ENCODE measurements at places on chromosomes 7 and 10.

DNA sequence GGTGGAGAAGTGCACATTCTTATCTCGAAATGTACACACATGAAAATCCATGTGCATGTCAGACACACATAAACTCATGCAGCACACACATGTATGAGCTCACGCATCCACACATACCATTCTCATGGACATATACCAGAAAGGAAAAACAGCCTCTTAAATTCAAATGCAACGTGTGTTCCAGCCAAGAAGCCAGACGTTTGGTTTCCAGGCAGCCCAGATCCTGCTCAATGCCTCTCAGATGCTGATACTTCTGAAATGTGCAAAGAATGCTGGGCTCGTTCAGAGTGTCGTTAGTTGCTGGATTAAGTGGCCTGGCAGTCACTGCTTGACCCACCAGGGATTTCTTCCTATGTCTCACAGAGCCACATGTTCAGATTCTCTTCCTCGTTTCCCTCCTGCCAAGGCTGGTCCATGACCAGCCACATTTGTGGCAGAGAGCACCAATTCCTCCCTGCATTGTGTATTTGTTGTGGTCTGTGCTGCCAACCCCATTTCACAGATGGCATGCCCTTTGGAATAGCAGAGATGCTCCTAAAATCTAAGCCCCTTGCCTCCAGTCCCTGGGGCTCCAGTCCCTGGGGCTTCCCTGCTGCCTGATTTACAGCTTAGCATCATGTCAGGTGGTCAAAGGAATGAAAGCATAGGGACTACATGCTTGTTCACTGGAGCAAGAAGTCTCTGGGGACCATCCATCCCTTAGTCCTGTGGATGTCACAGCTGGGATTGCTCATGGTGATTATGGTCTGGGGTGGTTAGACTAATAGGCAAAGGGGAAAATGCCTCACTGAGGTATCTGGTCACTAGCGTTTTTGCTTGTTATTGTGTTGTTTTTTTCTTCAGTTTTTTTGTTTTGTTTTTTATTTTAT, 426.6 kb downstream of the PLXNA4 start:
- no peak for DNase-seq

- DNase-seq, result no peak
Measured at GRCh38 chr10:34576797-34577196, 238.3 kb downstream of the PARD3 start.

DNA sequence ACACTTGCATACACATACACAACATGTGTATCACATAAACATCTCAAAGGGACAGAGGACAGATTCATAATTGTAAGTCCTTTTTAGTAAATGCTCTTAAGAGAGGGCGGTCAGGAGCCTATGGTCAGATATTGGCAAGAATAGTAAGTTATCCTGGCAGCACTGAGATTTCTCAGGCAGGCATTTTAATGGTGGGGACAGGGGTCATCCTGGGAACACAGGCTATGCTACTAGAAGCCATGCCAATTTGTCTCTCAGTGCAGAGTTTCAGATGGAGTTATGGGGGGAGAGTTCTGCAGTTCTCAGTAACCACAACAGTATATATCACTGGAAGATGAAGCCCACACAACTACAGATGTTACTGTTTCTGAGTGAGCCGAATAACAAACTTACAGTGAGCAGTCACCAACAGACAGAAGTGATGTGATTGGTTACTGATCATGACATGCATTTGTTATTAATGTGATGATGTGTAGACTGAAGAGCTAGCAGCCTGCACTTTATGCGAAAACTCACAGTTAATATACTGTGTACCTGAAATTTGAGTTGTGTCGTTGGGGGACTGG, 16.4 kb downstream of the ZNF487 start:
- DNase-seq, result no peak

DNA sequence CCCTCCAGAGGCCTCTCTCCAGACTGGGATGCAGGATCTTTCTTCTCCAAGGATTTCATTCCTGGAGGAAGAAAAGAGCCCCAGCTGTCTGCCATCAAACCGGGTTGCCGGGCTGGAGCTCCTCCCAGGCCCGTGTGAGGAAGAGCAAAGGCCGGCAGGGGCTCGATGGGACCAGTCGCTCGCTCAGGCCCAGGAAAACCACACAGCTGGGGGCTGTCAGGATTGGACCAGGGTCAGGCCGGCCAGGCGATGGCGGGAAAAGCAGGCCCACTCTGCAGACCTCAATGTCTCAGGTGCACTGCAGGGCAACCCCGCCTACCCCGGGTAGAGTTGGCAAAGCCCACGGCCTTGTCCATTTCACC, 98.1 kb upstream of the DNAAF5 start:
- no peak for DNase-seq

GRCh38 chr7:138226001-138226476, 149.8 kb downstream of the AKR1D1 start:
- DNase-seq, result no peak

DNA sequence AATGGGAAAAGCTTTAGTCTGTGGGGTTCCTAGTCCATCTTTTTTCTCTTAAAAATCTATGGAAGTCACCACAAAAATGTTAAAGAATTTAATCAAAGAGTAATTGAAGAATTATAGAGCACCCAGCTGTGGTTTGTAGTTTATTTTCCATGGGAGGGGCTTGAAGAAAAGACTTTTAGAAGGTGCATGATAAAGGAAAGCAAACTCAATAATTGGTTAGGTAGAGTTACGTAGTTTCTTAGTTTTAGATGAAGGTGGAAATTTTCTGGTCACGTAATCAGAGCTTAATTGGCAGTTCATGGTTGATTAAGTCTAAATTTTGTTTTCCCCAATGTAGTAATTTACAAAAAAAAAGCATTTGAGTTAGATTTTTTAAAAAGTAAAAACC, 724 bp downstream of the ZNF107 start:
- no peak for DNase-seq

GRCh38 chr7:20033621-20034400, 183.4 kb downstream of the MACC1 start:
- no peak for DNase-seq

- DNase-seq, result no peak
Measured at GRCh38 chr7:139845443-139845805, 16.4 kb downstream of the TBXAS1 start.

DNA sequence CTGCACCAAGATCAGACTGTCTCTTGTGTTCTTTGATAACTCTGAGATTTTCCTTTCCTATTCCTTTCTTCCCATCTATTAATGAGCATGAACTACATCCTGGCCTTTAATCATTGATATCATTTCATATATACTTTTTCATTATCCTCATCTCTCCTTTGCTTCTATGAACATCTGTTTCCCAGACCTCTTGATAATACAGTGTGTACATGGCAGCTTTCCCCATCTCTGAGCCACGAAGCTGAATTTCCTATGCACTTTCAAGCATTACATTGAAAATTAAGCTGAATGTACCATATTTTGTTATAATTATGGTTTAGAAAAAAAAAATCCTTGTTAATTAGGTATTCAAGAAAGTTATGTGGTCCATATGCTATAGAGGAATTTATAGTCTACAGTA, 60.9 kb upstream of the CREB5 start:
- no peak for DNase-seq

DNA sequence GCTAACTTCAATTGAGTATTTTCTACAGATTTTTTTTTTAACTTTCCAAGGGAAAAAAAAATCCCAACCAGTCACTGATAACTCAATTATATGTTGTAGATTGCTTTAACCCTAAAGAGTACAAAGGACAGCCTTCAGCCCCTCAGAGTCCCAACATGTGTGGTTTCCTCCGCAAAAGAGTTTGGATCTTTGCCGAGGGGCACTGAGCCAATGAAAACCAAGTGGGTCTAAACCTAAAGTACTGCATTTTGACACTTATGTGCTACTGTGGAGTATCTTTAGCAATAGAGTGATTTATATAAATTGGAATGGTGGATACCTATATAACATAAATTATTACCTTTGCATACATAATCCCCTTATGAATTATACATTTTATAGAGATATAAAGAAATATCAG, 91.5 kb downstream of the SEMA3D start:
- DNase-seq, result no peak

DNA sequence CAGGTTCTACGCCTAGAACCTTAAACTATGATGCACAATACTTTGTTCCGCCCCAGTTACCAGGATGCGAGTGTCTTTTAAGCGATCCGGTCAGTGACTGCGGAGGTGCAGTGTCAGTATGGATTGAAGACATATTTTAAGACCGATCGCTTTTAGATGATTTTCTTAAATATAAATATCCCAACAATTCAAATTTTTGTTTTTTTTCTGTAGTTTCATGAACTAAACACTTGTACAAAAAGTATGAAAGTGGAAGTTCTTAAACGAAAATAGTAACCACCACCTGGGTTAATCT, 835 bp downstream of the COMMD3 start:
- no peak for DNase-seq

DNA sequence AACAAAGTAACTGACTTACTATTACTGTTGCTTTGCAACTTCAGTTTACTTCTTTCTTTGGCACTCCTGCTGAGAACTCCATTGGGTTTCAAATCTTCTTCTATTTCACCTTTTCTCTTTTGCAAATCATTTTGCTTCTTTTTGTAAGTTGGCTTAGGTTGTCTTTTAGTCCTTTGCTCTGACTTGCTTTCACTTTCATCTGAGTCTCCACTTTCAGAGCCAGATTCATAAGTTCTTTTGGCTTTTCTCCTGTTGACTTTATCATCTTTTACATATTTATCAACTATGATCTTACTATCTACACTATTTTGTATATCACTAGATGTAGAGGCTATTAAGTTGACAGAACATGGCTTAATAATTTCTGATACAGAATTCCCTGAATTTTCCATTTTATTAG, 73.4 kb downstream of the NRBF2 start:
- no peak for DNase-seq

DNA sequence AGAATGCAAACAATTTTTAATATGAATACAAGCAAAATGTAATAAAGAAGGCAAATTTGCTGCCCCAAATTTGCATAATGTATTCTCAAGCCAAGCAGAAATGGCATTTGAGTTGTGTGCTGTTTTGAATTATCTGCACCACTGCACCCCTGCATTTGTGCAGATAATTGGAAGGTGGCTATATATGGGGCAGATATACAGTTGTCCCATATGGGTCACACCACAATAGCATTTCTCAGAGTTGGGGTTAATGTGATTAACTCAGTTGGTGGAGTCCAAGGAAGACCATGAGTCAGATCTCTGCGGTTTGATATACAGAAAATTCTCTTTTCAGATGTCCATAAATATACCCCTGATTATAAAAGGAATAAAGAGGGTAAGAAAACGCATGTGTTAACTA, 68.9 kb upstream of the EXOC4 start:
- no peak for DNase-seq

- DNase-seq, result no peak
Measured at GRCh38 chr10:108633046-108633445, 1290.3 kb downstream of the XPNPEP1 start.

DNA sequence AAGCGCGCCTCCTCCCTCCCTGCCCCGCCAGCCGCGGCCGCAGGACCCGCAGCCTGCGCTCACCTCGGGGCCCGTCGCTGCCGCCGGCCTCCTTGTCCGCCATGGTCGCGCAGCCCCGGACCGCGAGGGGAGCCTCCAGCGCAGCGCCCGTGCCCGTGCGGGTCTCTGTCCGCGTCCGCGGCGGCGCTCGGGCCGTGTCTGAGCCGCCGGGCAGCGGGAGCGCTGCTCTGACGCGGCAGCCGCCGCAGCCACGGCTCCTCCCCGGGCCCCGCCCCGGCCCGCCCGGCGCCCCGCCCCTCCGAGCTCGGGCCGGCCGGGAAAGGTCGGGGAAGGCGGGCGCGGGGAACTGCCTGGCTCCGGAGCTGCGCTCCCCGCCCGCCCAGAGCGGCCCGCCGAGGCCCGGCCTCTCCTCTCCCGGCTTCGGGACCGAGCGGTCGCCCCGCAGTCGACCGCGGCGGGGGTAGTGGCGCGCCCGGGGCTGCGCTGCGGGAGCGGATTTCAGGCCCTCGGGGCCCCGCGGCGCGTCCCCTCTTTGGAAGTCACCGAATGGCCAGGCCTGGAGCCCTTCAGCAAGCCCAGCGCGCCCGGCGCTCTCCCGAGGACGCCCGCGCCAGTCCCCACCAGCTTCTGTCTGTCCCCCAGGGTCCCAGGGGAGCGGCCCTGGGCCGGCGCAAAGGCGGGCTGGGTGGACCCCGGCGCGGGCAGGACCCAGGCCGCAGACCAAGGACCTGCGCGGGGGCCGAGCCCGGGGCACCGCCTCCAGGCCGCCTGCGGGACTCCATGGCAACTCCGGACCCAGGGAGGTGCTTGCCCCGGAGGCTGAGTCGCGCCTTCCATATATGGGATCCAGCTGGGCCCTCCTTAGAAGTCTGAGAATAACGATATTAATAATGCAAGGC, at the start of gene HSPA12A:
Gene HSPA12A (minus strand): TSS at position 200 of the 899 bp plus-strand sequence. CDS start 97 bp downstream, at position 103.
- peak; percentile 67 for DNase-seq

- DNase-seq, result no peak
Measured at GRCh38 chr7:44262031-44262430, 61.3 kb downstream of the YKT6 start.

Measured in stimulated activated CD8-positive, alpha-beta memory T cell treated with anti-CD3 and anti-CD28 coated beads, Interleukin-4, amount 100 ng/mL, for 48 hours (primary cell).